ENCODE measurements at places on chromosomes 13 and 19.
A peak's percentile ranks its signal among the peaks of the same experiment; 100 is the strongest.

GRCh38 chr13:19955873-19956559 is 2.5 kb upstream of the ZMYM2 start:
- DNase-seq, result no peak

DNA sequence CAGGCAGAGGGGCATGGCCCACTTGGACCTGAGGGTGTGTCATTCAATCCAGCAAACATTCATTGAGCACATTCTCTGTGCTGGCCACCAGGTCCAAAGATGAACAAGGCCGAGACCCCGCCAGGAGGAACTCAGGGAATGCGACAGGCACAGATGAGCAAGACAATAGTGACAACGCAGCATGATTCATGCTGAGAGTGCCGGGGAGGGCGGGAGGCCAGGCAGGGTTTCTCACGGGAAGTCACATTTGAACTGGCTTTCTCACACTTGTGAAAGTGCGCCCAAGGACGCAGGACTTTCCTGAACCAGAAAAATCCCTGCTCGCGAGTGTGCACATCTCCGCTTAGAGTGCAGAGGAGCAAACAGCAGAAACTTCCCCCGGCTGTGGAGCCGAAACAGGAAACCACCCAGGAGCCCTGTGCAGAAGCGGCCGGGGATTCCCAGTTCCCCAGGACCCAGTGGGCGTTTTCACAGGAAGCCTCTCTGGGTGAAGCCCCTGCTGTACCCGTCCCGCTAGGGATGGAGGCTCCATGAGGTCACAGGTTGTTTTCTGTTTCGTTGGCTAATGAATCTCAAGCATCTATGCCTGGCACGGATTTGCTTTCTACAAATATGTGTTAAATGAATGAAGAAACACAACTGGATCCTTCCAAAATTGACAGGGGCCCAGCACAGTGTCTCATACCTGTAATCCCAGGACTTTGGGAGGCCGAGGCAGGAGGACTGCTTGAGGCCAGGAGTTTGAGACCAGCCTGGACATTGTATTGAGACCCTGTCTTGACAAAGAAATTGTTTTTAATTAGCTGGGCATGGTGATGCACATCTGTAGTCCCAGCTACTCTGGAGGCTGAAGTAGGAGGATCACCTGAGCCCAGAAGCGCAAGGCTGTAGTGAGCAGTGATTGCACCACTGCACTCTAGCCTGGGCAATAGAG is 68.4 kb upstream of the TM9SF2 start:
- peak; percentile 83 for DNase-seq

DNA sequence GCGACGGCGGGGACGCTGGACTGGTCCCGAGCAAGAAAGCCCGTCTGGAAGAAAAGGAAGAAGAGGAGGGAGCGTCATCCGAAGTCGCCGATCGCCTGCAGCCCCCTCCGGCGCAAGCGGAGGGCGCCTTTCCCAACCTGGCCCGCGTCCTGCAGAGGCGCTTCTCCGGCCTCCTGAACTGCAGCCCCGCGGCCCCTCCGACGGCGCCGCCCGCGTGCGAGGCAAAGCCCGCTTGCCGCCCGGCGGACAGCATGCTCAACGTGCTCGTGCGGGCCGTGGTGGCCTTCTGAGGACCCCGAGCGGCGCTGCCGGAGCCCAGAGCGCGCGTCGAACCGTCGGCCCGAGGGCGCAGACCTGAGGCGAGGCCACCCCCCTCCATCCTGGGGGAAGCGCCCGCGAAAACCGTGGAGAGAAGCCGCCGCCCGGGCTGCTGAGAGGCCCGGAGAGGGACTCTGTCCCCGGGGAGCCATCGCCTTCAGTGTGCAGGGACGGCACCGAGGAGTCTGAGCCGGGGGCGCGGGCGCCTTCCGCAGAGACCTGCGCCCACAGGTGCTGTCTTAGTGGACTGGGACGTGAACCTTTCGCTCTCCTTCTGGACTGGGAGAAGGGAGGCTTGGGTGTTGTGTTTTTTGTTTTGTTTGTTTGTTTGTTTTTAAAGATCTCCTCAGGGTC is 3.5 kb downstream of the IER2 start:
- peak; percentile 16 for DNase-seq

DNA sequence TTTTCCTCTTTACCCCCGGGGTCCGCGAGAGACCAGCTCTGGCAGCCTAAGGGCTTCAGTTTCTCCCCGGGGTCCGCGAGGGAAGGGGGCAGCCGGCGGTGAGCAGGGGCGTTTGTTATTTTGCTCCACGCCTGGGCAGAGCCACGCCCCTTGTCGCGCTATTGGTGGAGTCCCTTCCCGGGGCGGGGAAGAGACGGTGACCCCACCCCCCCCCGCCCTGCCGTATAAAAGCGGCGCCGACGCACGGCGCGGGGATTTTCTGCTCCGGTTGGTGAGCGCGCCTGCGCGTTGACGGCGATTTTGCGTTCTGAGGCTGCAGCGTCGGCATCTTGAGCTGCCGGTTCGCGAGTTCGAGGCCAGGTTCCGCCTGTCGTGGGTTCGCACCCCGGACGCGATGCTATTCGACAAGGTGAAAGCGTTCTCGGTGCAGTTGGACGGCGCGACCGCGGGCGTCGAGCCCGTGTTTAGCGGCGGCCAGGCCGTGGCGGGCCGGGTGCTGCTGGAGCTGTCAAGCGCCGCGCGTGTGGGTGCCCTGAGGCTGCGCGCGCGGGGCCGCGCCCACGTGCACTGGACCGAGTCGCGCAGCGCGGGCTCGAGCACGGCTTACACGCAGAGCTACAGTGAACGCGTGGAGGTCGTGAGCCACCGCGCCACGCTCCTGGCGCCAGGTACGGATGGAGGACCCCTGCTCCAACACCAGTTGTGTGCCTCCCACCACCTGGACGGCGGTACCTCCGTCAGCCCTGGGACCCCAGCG is at the start of gene ARRDC2:
TSS of gene ARRDC2 (plus strand) at position 254 of the 757 bp plus-strand sequence. CDS start at position 395, 141 bp downstream.
- peak; percentile 88 for DNase-seq

- DNase-seq, result no peak
Measured at GRCh38 chr13:43877766-43878165, 1.8 kb downstream of the CCDC122 start.

DNA sequence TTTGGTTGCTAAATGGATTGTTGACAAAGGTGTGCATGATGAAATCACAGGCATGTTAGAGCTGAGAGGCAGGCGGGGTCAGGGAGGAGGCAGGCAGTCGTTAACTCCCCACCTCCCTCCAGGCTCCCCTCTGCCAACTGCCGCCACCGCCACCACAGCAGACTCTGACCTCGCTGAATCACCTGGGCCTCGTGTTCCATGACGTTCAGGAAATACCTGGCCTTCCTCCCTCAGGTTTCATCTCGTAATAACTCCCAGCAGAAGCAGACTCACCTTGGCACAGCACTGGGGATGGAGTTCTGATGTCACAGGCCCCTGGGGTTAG is 198.5 kb downstream of the KATNAL1 start:
- no peak for DNase-seq

- no peak for DNase-seq
Measured at GRCh38 chr19:38837656-38838121, 6.1 kb upstream of the ECH1 start.

DNA sequence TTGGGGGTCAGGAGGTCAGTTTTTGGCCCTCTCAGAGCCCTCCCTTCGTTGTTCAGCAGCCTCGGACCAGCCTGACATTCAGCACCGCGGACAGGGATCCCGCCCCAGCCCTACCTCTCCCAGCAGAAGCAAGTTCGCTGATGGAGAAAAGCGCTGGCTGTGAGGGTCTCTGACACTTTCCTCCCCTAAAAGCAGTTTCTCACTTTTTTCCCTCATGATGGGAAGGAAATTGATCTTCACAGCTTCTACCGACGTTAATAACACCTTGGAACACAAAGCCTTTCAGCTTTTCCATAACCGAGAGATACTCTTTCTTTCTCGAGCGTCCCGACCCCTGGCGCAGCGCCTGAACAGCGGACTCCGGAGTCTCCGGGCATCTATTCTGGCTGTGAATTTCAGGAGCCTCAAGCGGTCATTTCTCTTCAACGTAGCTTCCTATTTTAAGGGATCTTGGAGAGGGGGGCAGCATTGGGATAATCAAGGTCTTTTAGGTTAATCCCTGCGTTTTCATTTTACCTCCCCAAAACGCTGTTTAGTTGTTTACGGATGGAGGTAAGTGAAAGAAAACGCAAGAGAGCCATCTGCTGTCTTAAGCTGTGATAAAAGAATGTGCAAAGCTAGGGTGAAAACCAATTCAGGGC is 467.2 kb downstream of the ITGBL1 start:
- DNase-seq, result no peak

DNA sequence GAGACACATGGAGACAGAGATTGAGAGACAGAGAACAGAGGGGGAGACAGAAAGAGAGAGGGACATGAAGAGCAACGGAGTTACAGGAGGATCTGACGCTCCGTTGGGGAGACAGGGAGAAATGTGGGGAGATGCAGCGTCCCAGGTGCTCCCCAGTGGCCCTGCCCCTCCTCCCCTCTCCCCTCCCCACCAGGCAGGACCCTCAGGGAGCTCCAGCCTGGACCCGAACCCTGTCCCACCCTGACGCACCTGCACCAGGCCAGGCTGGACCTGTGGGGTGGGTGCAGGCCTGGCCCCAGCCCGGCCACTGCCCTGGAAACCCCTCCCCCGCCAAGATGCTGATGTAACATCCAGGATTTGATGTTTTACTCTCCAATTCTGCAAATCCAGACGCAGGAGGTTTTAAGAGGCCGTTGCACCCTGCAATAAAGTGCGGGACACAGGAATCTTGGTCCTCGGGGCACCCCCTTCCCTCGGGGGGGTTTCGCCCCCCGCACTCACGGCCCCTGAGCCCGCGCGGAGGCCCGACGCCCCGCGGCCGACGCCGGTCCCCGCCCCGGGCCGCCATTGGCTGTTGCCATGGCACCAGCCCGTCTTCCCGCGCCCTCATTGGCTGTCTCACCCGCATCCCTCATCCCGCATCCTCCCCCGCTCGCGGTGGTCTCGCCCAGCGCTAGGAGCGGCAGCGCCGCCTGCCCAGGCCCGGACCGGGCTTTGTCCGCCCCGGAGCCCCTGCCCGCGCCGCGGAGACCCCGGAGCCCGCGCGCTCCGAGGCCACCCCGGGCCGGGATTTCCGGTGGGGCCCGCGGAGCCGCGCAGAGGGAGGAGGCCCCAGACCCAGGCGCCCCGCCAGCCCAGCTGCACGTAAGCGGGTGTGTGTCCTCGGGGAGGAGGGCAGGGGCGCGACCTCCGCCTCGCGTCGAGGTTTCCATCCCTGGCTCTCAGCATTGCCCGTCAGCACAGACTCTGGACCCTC is at the start of gene APC2:
TSS of gene APC2 (plus strand) at position 655 of the 976 bp plus-strand sequence. CDS start 2,881 bp downstream, outside the sequence.
- DNase-seq, result no peak

GRCh38 chr19:48413879-48414587 is 20.6 kb downstream of the GRIN2D start:
- DNase-seq, result no peak

- no peak for DNase-seq
Measured at GRCh38 chr19:57786286-57786685, 16.8 kb downstream of the ZNF586 start.

DNA sequence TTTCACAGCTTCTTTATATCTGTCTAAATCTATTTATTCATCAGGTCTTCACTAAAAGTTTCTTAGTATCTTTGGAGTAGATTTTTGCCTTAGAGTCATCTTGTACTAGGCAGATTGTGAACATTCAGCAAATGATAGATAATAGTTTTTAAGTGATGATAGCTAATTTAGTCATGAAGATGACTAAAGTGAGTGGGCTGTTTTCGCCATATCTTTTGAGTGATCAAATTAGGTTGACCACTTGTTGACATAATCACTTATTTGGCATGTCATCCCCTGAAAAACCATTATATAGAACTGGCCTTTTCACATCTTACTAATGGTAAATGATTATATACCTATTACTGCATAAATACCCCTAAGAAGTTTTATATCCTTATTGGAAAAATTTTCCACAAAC is 999.2 kb downstream of the PCDH17 start:
- no peak for DNase-seq

DNA sequence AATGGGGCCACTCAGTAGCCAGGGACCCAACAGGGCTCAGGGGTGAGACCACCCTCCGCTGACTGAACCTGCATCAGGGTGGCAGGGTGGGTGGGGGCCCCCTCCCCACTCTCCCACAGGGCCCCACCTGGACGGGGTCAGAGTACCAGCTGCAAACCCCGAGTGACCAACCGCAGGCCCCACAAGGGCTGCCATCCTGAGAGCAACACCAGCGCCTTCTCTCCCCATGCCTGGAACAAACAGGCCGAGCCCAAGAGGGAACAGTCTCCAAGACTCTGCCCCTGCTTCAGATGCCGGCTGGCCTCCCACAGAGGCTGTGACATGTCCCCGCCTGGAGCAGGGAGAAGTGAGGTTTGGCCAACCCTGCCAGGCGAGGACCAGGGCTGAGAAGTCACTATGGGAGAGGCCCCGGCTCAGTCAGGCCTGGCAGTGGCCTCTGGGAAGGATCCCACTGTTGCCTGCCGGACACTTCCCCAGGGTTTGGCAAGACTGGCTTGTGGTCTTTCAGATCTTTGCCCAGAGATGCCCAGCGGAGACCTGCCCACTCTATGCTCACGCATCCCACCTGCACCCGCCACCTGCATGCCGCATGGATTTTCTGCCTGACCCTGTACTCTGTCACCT is 27.2 kb downstream of the MPND start:
- no peak for DNase-seq

- DNase-seq, result peak; percentile 82
Measured at GRCh38 chr19:3360421-3361383, 5.7 kb upstream of the NFIC start.

- DNase-seq, result no peak
Measured at GRCh38 chr19:38657633-38658222, 10.3 kb downstream of the ACTN4 start.

GRCh38 chr19:30729451-30729850 is 357.3 kb downstream of the ZNF536 start:
- DNase-seq, result no peak

DNA sequence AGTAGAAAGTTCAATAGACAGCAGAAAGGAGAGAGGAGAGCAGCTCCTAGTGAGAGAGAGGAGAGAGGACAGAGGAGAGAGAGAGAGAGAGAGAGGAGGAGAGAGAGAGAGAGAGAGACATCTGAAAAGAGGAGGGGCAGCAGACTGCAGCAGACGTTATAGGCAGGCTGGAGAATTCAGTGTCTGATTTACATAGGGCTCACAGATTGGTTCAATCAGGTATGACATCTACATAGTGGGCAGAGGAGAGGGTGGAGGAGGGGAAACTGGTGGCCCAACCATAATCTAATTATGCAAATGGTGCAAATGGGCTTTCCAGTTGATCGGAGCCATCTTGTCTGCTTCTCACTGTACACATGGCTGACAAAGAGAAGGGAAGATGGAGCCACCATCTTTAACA is 221.3 kb upstream of the TRPC4 start:
- DNase-seq, result no peak

GRCh38 chr19:574658-575526 is 2.5 kb downstream of the BSG start:
- no peak for DNase-seq

DNA sequence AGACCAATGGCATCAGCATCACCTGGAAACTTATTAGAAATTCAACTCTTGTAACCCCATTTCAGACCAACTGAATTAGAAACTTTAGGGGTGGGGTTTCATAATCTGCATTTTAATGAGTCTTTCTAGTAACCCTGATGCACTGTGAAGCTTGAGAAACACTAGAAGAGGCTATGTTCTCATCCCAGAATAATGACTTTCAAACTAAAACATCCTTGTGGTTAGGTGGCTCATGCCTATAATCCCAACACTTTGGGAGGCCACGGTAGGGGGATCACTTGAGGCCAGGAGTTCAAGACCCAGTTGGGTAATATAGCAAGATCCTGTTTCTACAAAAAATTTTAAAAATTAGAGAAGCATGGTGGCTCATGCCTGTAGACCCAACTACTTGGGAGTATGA is 402.4 kb downstream of the DLEU7 start:
- no peak for DNase-seq
